Fibroblast of skin of left quadriceps (primary cell): ENCODE measurements at places on chromosomes 2 and 18.
A peak's percentile ranks its signal among the peaks of the same experiment; 100 is the strongest.

DNA sequence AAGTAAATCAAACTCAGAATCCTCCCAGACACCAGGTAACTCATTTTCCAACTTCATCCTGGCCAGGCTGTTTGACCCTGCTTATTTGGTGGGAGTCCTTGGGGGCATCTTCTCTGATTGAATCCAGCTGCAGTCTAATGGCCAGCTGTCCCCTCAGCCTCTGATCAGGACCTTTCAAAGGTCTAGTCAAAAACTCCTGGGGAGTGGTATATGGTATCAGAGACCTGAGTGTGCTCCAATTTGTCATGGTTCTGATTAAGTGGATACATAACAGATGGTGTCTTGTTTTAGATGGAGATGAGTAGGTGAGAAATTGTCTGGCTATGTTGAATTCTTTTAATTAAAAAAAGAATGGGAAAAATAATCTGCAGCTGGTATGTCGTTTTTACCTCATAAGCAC lies 842.6 kb upstream of the ACVR2A start:
- no peak for DNase-seq

DNA sequence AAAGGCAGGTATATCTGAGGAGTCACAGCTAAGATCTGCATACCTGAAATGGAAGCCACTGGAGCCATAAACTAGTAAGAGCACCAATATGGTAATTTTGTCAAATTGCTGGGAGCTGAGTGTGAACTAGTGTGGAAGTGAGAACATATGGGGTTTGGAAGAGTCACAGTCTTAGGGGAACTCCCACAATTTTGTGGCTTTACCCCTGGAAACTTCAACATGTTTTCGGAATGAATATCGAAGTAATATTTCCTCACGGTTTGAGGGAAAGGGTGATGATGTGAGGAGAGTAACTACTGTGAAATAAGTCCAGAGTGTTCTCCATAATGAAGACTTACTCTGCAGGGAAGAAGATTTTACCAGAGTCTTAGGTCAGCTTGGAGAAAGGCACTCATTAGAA lies 565.9 kb downstream of the RIT2 start:
- DNase-seq = no peak

GRCh38 chr2:151827564-151828142 lies 568 bp downstream of the ARL5A start:
- no peak for DNase-seq

DNA sequence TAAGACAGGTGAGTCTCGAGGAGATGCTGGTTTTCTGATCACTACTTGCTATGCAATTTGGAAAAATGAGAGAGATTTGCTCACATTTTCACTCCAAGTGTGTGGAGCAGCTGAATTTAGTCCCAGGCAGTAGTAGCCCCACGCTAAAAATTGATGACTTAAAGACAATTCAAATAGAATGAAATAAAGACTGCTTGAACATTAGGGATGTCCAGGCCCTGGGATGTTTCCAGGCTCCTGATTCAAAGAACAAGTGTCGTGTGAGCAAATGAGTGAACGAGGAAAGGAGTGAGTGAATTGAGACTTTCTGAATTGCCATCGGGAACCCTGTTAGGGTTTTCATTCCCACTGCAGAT lies 37.3 kb upstream of the MRPL19 start:
- DNase-seq = no peak

DNA sequence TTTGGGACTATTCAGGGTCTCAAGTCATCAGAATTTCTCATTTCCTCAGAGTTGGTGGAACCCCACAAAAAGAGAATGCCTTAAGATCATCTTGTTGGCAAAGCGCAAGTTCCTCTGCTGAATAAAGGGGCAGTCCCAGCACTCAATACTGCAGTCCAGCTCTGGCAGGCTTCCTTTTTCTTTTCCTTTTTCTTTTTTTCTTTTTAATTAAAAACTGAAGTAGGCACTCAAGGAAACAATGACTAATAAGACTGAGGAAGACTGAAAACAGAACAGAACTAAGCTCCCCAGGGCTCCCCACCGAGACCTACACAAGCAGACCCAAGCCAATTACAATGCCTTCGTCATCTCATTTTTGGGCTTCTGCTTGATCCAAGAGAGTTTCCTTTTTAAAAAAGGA lies 82.0 kb downstream of the STK39 start:
- DNase-seq = peak; percentile 37

DNA sequence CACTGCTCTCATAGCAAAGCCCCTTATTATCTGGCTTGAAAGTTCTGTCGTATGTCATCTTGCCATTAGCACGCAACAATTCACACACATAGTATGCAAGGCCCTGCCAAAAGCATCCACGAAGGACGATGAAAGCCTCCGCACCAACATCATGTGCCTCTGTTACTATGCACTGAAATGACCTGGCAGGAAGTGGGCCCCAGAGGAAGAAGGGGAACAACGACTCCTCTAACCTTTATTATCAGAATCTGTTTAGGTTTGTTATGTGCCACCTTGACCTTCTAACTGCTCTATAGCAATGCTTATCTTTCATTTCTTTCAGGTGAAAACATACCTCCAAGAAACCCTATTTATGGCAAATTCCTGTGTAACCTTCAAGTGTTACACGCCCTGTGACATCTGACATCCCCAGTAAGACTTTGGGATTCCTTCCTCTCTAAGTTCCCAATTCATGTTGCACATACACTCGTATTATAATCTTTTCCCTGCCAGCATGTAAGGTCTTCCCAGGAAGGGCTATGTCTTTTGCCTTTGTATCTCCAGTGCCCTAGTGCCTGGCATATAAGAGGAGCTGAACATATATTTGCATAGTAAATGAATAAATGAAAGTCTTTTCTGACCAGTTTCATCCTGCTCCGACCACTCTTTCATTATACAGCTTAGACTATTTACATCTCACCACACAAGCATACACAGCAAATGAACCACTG lies 7.0 kb upstream of the NDUFV2 start:
- DNase-seq = no peak

DNA sequence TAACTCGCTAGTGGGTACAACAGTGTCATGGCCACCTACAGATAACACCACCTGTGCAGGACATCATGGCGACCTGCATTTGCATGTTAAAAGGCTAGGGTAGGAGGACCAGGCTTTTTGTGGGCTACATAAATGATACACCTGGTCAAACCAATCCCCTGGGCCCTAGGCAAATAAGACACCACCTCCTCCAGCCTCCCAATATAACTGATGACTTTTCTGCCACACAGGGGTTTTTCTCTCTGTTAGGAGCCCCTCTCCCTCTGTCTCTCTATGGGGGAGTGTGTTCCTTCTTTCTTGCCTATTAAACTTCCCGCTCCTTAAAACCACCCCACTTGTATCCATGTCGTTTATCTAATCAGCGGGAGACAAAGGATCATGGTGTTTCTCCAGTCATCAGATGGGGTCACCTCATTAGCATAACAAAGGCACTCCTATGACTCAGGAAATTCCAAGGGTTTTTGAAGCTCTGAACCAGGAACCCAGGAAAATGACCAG lies 10.8 kb upstream of the BUB1 start:
- no peak for DNase-seq

GRCh38 chr2:64985447-64985846 lies 3.8 kb upstream of the SLC1A4 start:
- no peak for DNase-seq

DNA sequence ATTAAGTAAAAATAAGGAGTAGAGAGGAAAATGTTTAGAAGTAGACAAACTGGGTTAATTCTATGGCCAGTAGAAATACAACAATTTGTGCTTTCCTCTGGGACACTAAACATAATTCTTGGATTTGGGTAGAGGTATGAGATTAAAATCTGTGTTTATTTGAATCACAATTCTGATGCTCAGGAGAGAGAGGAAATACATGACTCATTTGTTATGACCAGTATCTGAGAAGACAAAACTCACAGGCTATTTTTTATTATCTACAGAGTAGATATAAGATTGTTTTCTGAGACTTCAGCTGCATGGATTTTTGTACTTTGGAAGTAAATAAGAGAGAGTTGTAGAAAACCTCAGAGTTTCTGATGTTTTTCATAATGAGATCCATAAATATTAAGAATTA lies 315.7 kb upstream of the CWC22 start:
- no peak for DNase-seq

GRCh38 chr2:23530909-23531276 lies 145.9 kb downstream of the KLHL29 start:
- DNase-seq = no peak

DNA sequence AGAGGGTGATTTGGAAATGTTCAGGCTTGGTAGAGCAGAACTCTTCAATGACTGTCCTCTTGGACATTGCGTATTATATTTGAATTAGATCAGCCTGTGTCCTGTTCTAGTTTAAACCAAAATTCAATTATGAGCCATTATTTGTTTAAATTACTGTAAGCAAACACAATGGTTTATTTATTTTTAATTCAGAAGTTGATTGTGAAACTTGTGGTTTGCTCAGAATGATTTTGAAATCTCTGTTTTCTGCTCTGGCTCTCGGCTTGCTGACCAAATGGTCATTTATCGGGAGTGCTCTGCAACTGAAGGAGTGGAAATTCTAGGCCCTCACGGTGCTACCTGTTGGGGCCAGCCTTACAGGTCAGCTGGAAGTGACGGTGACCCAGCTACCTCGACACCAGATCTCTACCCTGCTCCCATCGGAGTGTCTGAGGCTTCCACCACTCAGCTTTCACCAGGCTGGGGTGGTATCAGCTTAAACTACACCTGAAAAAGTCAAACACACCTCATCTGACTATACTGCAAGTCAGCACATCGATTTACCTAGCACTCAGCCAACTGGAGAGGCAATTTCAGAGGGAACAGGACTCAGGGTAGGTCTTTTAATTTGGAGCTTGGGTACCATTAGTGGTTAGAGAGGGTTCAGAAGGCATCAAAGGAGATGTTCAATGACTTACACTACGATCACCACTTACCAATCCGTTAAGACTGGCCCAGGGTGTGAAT lies 36.8 kb upstream of the GPD2 start:
- DNase-seq = no peak

GRCh38 chr2:15832030-15832709 lies 108.2 kb upstream of the MYCN start:
- no peak for DNase-seq

- no peak for DNase-seq
These were observed 126.9 kb downstream of the KCNS3 start for GRCh38 chr2:18005411-18005810.

DNA sequence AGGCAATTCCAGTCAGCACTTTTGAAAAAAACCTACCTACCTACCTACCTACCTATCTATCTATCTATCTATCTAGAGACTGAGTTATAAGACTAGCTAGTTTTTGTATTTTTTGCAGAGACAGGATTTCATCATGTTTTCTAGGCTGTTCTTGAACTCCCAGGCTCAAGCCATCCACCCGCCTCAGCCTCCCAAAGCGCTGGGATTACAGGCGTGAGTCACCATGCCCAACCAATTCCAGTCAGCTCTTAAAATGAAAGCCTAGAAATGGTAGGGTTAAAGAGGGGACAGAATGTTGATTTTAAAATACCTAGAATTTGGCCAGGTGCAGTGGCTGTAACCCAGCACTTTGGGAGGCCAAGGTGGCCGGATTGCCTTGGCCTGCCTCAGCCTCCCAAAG lies 19.1 kb downstream of the MSH2 start:
- no peak for DNase-seq

DNA sequence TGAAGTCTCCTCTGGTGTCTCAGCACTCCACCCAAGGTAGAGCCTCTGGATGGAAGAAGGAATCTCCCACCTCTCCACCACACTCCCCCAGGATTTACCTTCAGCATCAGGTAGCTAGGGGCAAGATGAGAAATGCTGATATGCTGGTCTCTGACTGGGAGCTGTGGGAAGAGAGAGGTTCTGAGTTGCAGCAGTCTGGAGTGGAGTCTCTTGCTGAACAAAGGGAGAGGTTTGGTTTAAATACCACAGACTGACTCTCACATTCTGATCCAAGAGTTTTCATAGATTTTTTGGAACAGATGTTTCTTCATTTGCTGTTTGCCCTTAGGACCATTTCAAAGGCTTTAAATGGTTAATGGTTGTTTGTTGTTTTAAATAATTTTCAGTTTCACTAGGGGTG lies 1.1 kb upstream of the CFLAR start:
- no peak for DNase-seq

- no peak for DNase-seq
These were observed 713 bp downstream of the ATOH8 start for GRCh38 chr2:85754313-85755095.

DNA sequence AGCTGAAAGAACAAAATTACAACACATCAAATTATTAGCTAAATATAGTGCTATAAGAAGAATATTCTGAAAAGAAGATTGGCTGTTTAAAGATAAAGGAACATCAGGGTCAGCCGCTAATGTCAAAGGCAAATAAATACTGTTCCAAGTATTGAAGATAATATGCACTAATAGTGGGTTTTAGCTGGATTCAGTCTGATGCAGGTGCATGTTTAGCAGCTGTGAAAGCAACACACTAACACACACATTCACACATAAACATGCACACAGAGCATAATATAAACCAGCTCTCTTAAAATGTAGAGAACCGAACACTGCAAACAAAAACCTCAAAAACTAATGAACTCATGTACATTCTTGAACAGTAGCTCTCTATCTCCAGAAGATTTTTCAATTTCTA lies 634.6 kb downstream of the ERBB4 start:
- DNase-seq = no peak

DNA sequence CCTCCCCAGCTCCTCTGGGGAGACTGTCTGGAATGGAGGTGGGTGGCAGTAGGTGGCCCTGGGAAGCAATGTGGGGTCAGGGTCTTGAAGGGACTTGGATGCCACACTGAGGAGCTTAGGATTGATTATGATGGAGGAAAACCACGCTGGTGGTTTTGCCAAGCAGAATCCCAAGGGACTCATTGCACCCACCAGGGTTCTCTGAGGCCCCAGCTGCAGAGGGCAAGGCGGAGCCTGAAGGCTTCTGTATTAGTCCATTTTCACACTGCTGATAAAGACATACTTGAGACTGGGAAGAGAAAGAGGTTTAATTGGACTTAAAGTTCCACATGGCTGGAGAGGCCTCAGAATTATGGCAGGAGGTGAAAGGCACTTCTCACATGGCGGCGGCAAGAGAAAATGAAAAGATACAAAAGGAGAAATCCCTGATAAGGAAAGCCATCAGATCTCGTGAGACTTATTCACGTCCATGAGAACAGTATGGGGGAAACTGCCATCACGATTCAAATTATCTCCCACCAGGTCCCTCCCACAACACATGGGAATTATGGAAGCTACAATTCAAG lies 87.2 kb upstream of the YWHAQ start:
- DNase-seq = no peak

GRCh38 chr18:61948281-61948741 lies 55.5 kb upstream of the RNF152 start:
- no peak for DNase-seq

DNA sequence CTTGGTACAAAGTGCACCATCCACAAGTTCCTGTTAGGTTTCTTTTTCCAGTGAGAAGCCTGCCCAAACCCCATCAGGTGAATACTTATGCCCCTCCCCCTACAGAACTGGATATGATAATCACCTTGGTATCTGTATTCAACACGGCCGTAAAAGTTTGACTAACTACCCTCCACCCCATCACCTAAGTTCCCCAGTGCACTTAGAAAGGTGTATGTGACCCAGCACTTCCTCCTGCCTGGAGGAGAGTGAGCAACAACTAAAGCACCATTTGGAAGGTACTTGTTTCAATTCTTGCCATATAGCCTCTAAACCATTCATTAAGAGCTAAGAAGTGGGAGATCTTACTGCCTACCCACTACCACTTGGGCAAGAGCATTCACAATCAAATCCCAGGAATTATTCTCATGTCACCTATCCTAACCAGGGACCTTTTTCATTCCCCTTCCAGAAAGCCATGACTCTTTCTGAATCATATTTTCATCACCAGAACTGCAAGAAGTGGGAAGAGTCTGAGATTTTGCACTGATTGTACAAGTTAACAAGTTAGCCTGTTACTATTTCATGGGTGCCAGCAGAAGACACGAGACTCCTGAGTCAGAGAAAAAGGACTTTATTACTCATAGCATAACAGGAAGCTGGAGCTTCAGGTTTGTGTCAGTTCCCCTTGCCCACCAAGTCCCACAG lies 53.5 kb upstream of the NDUFV2 start:
- no peak for DNase-seq
